ENCODE measurements at places on chromosomes 12 and 14. TPM values are rescaled to one million over a fixed set of nuclear protein-coding genes. Genes with fewer than 3 reads are reported as not detected.

GRCh38 chr14:104726600-104727451, 2.8 kb downstream of the ADSS1 start:
- peak; percentile 79 for DNase-seq

The ZBTB1 gene
- total RNA-seq = 30.8 TPM

The SSPN gene
- total RNA-seq = 4.0 TPM

The UBC gene
- total RNA-seq = 580 TPM
